ENCODE measurements at places on chromosomes 5 and 9.

GRCh38 chr5:7852542-7852941 is 1.6 kb upstream of the CFAP90 start:
- no peak for DNase-seq

- DNase-seq, result no peak
These were observed 133.1 kb downstream of the GABBR2 start for GRCh38 chr9:98575379-98576346.

- no peak for DNase-seq
These were observed 8.0 kb upstream of the TLR4 start for GRCh38 chr9:117696154-117696553.

- no peak for DNase-seq
These were observed 9.6 kb downstream of the SEC61B start for GRCh38 chr9:99231711-99232110.

DNA sequence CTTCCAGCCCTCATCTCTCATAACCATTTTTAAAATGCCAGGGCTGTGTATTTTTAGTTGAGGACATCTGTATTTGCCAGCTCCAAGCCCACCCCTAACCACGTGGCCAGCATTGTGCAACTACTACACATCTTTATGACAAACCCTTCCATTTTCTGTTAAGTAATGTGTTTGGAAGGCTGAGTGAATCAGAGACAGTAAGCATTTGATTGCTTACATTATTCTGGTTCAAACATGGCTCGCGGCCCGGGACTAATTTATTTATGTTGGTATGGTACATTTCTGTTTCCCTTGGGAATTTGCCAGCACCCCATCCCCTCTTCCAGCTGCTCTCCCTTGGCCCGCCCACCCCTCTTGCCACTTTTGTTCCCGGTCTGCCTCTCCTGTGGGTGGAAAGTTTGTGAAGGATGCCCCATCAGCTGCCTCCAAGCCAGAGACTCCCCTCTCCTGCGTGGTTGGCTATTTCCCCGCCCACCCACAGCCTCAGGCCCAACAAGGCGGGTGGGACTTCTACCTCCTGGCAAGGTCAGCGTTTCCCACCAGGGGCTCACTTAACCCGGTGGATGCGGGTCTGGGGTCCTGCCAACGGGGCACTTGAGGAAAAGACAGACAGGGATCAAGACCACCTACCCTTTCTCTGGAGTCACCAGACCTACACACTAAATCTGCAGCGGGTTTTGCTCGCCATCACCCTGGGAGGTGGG is 162.2 kb downstream of the HSD17B3 start:
- no peak for DNase-seq

GRCh38 chr5:154485850-154486426 is 7.9 kb upstream of the HAND1 start:
- DNase-seq, result no peak

- DNase-seq, result no peak
These were observed 169.0 kb downstream of the FBXL17 start for GRCh38 chr5:108212775-108213346.

GRCh38 chr5:57795203-57795602 is 312.6 kb upstream of the ACTBL2 start:
- DNase-seq, result no peak

- no peak for DNase-seq
These were observed 24.7 kb upstream of the TNFSF15 start for GRCh38 chr9:114830546-114830945.
